ENCODE measurements at places on chromosomes 7 and 10.

DNA sequence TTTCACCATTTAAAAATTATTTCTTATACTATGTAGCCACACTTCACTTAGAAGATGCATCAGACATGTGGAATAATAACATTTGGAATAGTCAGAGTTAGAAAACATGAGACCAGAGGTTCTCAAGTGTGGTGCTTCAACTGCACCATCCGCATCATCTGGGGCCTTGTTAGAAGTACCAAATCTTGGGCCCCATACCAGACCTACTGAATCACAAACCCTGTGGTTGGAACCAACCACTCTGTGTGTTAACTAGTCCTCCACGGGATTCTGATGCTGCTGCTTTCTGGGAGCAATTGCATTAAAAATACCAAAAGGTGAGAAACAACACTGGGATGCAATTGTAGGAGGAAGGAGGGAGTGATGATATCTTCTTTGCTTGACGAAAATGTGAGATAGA is 125.2 kb downstream of the GNAT3 start:
- no peak for DNase-seq

- DNase-seq, result no peak
Observed at GRCh38 chr7:23044581-23044980, 30.7 kb upstream of the HYCC1 start.

GRCh38 chr10:132059760-132060508 is 5.8 kb upstream of the JAKMIP3 start:
- no peak for DNase-seq

- no peak for DNase-seq
Observed at GRCh38 chr10:21624951-21625350, 90.9 kb downstream of the MLLT10 start.

DNA sequence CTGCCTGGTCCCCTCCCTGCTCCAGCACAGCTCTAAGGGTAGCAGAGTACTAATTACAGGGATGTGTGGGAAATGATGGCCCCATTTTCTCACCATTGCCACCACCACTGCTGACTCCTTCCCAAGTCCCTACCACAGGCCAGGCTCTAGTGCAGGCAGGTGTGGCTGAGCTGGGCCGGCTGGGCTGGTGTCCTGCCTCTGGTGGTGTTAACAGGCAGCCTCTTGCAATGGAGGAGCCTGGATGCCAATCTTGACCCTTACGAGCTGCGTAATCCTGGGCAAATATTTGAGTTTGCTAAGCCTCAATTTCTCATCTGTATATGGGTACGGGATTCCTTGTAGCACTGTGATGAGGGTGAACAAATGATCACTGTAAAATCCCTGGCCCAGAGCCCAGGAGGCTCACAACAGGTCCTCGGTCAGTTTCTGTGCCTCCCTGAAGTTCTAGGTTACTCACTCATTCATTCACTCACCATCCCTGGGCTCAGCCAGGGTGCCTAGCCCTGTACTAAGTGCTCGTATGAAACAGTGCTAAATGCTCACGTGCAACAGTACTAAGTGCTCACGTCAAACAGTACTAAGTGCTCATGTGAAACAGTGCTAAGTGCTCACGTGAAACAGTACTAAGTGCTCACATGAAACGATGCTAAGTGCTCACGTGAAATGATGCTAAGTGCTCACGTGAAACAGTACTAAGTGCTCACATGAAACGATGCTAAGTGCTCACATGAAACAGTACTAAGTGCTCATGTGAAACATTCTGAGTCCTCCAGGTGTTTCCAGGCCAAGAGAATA is 2.3 kb upstream of the FZD9 start:
- no peak for DNase-seq

GRCh38 chr7:140694592-140694991 is 1.9 kb upstream of the NDUFB2 start:
- DNase-seq, result no peak

- DNase-seq, result no peak
Observed at GRCh38 chr10:44083719-44084400, 301.0 kb downstream of the CXCL12 start.

DNA sequence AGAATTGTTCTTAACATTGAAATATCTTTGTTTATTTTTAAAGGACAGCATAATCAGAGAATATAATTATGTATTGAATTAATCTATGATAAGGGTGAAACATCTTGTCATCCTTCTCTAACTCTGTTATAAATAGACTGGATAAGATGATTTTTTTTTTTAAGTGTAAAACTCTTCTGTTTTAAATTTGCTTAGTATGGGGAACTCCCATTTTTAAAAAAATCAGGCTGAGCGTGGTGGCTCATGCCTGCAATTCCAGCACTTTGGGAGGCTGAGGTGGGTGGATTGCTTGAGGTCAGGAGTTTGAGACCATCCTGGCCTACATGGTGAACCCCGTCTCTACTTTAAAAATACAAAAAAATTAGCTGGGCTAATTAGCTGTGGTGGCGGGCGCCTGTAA is 9.4 kb upstream of the HERC4 start:
- no peak for DNase-seq

GRCh38 chr7:51589111-51589510 is 272.5 kb upstream of the COBL start:
- no peak for DNase-seq

- DNase-seq, result peak; percentile 32
Observed at GRCh38 chr10:788796-789748, 99.6 kb upstream of the DIP2C start.

GRCh38 chr10:45557275-45557905 is 115.2 kb downstream of the ZFAND4 start:
- no peak for DNase-seq

GRCh38 chr7:125084196-125084595 is 154.6 kb upstream of the POT1 start:
- DNase-seq, result no peak

- no peak for DNase-seq
Observed at GRCh38 chr7:131933751-131934289, 377.4 kb upstream of the PODXL start.

GRCh38 chr7:70788276-70788675 is 343.7 kb upstream of the GALNT17 start:
- DNase-seq, result no peak

GRCh38 chr10:122637376-122637775 is 62.3 kb downstream of the C10orf120 start:
- no peak for DNase-seq

- DNase-seq, result peak; percentile 53
Observed at GRCh38 chr10:31836569-31837406, 91.8 kb downstream of the ARHGAP12 start.

DNA sequence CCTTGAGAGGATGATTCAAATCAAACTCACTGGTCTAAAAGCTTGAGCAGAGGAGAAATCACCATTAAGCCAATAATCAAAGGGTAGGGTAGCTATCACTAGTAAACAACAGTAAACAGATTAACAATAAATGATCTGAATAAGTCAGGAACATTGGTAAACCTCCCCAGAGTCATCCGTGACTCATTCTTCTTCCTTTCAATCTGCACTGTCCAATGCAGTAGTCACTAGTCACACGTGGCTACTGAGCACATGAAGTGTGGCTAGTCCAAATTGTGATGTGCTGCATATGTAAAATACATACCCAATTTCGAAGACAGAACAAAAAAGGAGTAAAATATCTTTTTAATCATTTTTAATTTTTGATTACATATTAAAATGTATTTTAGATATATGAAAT is 64.0 kb downstream of the ERCC6 start:
- DNase-seq, result peak; percentile 13

DNA sequence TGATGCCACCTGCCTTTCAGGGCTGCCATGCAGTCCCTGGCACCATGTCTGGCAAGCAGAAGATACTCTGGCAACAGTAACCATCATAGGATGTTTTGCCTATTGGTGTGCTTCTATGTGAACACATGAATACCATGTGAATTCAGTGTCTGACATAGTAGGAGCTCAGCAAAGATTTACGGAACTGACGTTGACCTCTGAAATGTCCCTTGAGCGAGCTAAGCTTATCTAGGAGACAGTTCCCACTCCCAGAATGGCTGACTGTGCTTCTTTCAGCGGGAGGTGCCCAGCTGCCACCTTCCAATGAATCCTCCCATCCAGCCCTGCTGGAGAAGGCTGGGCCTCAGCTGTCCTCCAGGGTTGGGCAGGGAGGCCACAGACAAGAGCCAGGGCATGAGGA is 71.2 kb upstream of the LRRC18 start:
- DNase-seq, result no peak

DNA sequence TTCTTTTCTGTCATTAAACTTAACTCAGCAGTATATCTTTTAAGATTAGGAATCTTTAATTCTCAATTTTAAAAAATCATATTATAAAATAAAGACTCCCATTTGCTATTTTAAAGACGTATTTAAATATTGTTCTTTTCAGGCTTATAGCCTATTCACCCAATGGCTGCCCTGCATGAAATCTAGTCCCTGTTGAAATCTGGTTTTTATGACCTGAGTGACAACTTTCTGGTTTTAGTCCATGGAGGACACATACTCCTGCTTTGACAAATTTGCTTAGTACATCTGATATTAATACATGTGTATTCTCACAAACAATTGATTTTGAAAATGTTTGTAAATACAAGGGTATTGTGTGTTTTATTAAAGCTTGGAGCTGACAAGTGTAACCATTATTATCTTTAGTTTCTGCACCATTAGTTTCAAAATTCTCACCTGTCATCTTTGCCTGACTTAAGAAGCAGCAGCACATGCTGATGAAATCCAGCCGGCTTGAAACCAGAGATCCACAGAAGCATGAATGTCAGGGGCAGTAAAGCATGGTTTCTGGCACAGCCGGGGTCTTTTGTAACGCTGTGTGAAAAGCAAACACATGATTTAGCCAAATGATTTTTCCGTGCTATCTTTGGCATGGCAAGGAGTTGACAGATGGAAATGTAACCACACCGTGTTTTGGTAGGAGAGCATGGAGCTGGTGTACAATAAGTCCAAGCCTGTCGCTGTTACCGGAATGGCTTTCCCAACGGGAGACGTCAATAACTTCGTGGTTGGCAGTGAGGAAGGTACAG is 262.8 kb downstream of the DYNC1I1 start:
- no peak for DNase-seq

GRCh38 chr7:14905764-14906163 is 3.2 kb upstream of the DGKB start:
- no peak for DNase-seq

GRCh38 chr10:68959695-68960527 is 3.9 kb downstream of the DDX21 start:
- no peak for DNase-seq

- DNase-seq, result no peak
Observed at GRCh38 chr10:125166658-125167057, 6.3 kb upstream of the CTBP2 start.

DNA sequence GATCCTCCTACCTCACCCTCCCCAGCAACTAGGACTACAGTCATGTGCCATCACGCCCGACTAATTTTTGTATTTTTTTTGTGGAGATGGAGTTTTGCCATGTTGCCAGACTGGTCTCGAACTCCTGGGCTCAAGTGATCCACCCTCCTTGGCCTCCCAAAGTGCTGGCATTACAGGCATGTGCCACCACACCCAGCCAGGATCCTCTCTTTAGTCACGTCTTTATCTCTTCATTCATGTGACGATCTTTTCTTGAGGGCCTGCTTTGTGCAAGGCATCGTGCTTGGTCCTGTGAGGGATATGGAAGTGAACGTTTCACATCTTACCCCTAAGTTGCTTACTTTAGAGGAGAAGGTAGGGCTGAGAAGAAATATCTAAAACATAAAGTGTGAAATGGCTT is 21.6 kb downstream of the WBP1L start:
- no peak for DNase-seq

- no peak for DNase-seq
Observed at GRCh38 chr7:108813251-108814014, 243.8 kb downstream of the DNAJB9 start.

GRCh38 chr10:97506199-97506991 is 7.7 kb downstream of the UBTD1 start:
- no peak for DNase-seq

DNA sequence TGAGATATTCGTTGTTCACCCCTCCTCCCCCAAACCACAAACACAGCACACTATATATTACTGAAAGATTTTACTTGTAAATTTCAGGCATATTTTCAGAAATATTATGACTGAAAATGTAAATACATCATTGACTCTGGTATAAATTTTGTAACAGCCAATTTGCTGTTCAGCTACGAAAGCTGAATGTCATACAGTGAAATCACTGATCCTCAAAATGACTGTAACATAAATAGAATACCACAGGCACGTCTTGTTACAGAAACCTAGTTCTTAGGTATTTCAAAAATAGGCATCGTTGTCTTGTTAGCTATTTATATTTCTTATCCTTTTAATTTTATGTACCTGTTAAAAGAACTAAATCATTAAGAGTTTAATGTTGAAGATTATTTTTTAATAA is 15.1 kb downstream of the TRUB1 start:
- no peak for DNase-seq

- no peak for DNase-seq
Observed at GRCh38 chr7:157032644-157033482, 22.4 kb upstream of the MNX1 start.

- DNase-seq, result no peak
Observed at GRCh38 chr7:93933156-93933555, 11.6 kb downstream of the GNG11 start.

- no peak for DNase-seq
Observed at GRCh38 chr10:66999762-67000545, 74.1 kb downstream of the LRRTM3 start.

DNA sequence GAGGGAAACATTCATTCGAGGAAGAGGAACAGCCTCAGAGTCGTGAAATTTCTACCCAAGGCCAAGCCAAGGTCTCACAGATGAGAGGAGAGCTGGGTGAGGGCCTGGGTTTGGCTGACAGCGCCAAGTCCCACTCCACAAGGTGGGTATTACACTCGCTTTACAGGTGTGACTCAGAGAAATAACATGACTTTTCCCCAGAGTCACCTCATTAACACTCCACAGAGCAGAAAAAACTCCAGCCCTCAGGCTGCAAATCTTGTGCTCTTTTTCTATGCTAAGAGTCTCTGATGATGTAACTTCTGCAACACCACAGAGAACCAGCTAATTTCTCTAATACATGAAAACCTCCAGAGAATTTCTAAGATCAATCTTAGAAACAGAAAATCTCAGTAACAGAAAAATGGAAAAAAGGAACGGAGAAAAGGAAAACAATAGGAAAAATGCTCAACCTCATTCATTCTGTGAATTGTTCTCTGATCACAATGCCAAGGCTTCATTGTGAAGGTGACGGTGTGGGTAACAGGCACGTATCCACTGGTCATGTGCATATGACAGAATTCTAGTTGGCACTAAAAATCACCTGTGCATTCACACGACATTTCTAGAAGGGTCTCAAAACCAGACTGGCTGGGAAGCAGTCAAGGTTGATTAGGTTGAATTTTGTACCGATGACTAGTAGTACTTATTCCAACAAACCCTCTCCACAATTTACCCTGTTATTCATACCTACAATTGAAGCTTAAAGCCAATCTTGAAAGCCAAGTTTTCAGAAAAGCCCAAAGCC is 20.3 kb downstream of the YWHAG start:
- peak; percentile 49 for DNase-seq

GRCh38 chr10:115141254-115141653 is 48.1 kb downstream of the ATRNL1 start:
- DNase-seq, result peak; percentile 67

Measured in adipocyte (in vitro differentiated cells).